ENCODE measurements at places on chromosomes 16 and 17. TPM values are rescaled to one million over a fixed set of nuclear protein-coding genes. Genes with fewer than 3 reads are reported as not detected.

The FBXW10 gene
- total RNA-seq = 0.32 TPM

- DNase-seq = no peak
These were observed 706.4 kb upstream of the GOT2 start for GRCh38 chr16:59440502-59440901.

The ITGAD gene
- total RNA-seq = not detected

DNA sequence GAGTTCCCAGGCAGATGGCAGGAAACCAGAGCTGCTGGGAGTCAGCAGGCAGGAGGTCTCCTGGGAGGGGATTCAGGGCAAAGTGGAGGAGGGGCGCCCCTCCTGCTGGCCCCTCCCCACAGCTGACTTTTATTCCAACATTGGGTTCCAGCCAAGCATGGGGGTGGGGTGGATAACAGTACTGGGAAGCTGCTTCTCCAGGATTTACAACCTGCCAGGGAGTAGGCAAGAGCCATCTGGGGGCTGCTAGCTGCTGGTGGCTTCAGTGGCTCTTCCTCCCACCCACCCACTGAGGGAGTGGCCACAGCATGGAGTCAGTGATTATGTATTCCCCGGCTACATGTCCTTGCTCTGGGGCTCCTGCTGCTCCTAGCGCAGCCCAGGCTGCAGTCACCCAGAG is 36.8 kb downstream of the TMEM132E start:
- DNase-seq = no peak

The NPB gene
- total RNA-seq = 0.64 TPM

- DNase-seq = peak; percentile 46
These were observed 185.2 kb downstream of the SOX9 start for GRCh38 chr17:72306037-72306436.

DNA sequence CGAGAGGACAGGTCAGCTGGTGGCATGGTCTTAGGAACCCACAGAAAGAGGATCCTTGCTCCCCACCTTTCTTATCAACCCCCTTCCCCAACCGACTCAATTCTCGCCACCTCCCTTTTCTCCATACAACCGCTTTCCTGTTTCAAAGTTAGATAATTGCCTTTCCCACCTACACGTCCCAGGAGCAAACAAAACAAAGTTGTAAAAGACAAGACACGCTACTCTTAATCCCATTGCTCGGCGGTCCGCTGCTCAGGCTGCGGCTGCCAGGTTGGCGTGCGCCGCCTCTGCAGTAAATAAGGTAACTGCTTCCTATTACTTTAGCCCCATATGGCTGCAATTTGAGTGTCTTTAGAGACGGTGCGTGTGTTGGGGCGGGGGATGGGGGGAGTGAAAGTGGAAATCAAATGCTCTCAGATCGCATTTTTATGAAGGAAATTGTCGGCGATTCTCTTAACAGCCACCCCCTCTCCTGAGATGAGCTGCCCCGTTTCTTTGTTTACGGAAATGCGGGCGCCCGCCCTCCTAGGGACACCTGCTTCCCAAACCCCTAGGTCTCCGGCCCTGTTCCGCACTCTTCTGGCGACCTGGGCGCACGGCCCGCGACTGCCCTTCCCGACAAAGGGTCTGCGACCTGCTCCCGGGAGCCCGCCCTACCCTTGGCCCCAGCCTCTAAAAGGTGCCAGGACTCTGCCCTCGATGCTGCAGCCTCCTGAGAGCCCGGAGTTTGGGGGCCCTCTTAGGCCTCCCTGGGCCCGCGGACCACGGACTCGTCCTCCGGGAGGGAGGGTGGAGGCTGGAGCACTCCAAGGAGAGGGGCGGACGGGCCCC is 3.7 kb upstream of the CBX8 start:
- peak; percentile 39 for DNase-seq

GRCh38 chr16:5763176-5763575 is 665.6 kb upstream of the EEF2KMT start:
- DNase-seq = no peak

The PDILT gene
- total RNA-seq = not detected

- DNase-seq = peak; percentile 54
These were observed 8.0 kb downstream of the TNRC6A start for GRCh38 chr16:24737391-24737871.

GRCh38 chr16:87041286-87041685 is 275.9 kb downstream of the C16orf95 start:
- DNase-seq = no peak

GRCh38 chr16:49849754-49850108 is 6.2 kb downstream of the ZNF423 start:
- DNase-seq = no peak

The TMEM106A gene
- 11.7 TPM for total RNA-seq

DNA sequence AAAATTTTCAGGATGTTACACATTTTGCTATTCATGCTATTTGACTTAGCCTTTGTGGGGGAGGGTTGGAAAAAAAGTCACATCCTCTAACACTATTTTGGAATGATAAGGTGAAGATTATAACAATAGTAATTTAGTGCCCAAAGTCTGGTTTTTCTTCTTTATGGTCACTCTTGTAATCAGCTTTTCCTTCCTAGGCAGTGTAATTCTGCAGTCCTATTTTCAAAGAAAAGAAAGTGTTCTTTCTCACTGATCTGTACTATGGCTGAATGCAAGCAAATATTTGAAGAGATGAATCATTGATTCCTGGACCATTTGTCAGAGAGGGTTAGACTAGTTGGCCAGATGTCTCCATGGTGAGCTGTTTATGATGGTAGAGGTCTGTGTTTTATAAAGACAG is 8.4 kb downstream of the RSPRY1 start:
- peak; percentile 94 for DNase-seq

- peak; percentile 82 for DNase-seq
These were observed 28.3 kb downstream of the G6PC1 start for GRCh38 chr17:42928714-42929496.

The TK1 gene
- total RNA-seq = 158 TPM

The KRT13 gene
- total RNA-seq = not detected

DNA sequence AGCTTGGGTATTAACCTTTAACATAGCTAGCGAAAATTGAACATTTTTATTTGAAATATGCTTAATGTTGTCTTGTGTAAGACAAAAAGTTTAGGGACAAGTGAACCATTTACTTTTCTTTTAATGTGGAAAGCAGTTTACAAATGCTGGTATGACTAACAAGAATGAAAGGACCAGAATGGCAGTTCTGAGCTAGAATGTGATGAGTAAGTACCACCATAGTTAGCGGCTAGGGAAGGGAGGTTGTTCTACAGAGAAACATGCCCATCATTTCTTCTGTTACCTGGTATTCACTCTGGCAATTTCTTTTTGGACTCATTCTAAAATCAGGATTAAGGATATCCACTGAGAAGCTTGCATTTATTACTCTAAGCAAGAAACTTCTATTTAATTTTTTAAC is 121.1 kb downstream of the WWOX start:
- no peak for DNase-seq

The SOST gene
- not detected for total RNA-seq

The GGT6 gene
- total RNA-seq = not detected

- DNase-seq = no peak
These were observed 33.4 kb downstream of the PRMT7 start for GRCh38 chr16:68344252-68344651.

GRCh38 chr16:1071561-1072225 is 854 bp upstream of the SSTR5 start:
- no peak for DNase-seq

The KRT16 gene
- total RNA-seq = not detected

- DNase-seq = no peak
These were observed 204.0 kb downstream of the XYLT1 start for GRCh38 chr16:17266608-17267313.

The MT1G gene
- total RNA-seq = not detected

DNA sequence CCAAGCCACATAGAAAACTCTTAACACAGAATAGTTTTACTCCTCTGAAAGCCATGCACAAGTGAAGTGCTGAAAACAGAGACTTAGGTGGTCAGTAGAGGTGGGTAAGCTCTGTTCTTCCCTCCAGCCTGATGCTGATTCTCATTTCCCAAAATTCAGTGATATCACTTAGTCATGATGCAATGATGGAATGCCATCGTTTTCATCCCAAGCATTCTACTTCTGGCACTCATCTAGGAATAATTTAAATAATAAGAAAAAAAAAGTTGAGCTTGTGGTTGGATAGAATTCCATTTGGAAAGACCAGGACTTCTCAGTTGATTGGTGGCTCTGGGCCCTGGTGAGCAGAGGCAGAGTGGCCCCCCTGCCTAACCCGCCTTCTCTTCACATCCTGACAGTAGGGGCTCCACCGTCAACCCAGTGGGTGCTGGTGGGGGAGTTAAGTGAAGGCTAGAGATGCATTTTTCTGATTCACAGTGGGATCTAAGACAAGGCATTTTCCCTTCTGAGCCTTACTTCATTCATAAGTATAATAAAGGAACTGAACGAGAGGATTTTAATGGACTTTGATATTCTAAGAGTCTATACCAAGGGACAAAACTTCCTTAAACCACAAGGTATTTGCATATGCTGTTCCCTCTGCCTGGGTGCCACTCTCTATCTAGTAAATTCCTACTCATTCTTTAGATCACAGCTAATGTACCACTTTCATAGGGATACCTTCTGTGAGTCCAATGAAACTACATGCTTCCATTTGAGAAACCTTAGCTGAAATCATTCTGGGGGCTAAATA is 310.3 kb upstream of the DYNLRB2 start:
- DNase-seq = no peak
